H1 (cell line): ENCODE measurements at places on chromosomes 4 and X. TPM values are rescaled to one million over a fixed set of nuclear protein-coding genes. Genes with fewer than 3 reads are reported as not detected.

GRCh38 chrX:43560247-43560946, 95.7 kb upstream of the MAOA start:
- no peak for DNase-seq

Gene FRMD7
- not detected in 2 replicates for polyA plus RNA-seq

- no peak for DNase-seq
Observed at GRCh38 chr4:122911588-122911987, 10.8 kb downstream of the NUDT6 start.

Gene ARR3
- not detected in 2 replicates for polyA plus RNA-seq

- DNase-seq = no peak
Observed at GRCh38 chrX:11564546-11564945, 101.2 kb downstream of the ARHGAP6 start.

DNA sequence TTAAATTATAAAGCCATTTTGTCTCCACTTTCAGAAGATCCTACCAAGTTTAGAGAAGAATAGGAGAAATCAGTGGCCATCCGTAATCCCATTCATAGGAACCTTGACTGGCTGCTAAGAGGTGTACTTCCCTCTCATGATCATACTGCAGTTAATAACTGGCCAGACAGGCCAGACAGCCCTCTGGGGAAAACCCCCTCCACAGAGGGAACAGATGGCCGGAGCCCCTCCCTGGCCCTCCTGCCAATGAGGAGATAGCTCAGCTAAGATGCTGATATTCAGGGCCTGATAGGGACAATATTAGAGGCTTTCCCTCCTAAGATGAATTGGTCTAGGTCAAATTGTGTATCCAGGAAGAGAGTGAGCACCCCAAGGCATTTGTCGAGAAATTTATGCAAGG, 200.0 kb upstream of the MAOA start:
- DNase-seq = no peak

DNA sequence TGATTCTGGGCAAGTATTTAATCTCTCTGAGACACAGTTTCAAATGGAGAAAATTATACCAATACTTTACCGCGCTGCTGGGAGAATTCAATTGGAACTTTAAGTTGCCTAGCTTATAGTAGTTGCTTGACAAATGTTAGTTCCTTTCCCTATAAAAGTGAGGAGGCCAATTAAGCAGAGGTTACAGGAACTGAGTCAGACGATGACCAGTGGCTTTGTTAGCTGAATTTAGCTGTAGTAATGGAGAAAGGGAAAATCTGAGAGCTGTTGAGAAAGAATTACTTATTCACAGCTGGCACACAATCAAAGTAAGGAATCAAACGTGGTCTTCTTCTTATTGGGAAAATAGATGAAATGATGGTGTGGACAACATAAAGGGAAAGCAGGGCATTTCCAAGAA, 29.6 kb downstream of the SMARCA1 start:
- DNase-seq = no peak

Gene AVPR2
- 0.08 and 0.09 TPM in 2 replicates for polyA plus RNA-seq

- no peak for DNase-seq
Observed at GRCh38 chr4:183618681-183619080, 40.3 kb downstream of the RWDD4 start.

- DNase-seq = no peak
Observed at GRCh38 chrX:17441965-17442364, 67.0 kb downstream of the NHS start.

- no peak for DNase-seq
Observed at GRCh38 chr4:47451657-47452056, 11.8 kb downstream of the COMMD8 start.

Gene NOX1
- not detected in 2 replicates for polyA plus RNA-seq

DNA sequence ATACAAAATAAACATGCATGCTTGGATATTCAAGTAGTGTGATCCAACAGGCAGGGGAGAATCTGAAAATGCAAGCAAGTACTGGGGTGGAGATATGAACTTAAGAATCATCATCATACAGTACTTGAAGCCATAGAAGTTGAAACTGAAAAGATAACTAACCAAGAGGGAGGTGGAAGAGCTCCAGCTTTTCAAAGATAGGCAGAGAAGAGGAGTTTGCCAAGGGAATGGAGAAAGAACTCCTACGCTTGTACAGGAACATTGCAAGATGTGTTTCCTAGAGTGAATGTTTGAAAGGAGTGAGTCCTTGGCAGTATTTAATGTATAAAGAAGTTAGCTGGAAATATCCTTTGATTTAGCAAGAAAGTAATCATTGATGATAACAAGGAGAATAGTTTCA, 106.2 kb upstream of the FRMPD4 start:
- no peak for DNase-seq

Gene MID1
- polyA plus RNA-seq = 12.9 and 24.1 TPM in 2 replicates

- DNase-seq = no peak
Observed at GRCh38 chr4:119679251-119679650, 50.6 kb upstream of the PDE5A start.

Gene PLS3
- polyA plus RNA-seq = 55.2 and 107 TPM in 2 replicates

GRCh38 chr4:109729117-109729717, 653 bp downstream of the PLA2G12A start:
- no peak for DNase-seq

Gene CENPC
- 2.2 and 2.8 TPM in 2 replicates for polyA plus RNA-seq

- no peak for DNase-seq
Observed at GRCh38 chrX:137430301-137430700, 135.6 kb upstream of the ZIC3 start.

- no peak for DNase-seq
Observed at GRCh38 chr4:16075061-16075460, 8.8 kb downstream of the PROM1 start.

Gene RBBP7
- polyA plus RNA-seq = 77.8 and 107 TPM in 2 replicates

- no peak for DNase-seq
Observed at GRCh38 chrX:8183346-8183745, 12.3 kb upstream of the VCX2 start.

DNA sequence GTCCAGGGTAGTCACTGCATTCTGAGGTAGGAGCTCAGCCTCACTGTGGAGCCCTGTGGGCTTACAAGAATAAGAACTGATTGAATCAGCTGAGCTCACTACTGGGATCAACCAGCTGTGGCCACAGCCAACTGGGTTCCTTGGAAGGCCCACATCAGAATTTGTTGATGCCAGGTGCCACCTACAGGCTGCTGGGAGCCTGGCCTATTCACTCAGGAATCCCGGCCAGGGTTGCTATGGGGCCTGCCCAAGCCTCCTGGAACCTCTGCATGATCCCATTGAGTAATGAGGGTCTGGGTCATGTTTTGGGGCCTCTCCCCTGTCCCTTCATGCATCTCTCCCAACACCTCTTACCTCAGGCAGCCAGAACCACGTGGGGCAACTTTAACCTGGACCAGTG, 53.9 kb upstream of the KIAA1210 start:
- no peak for DNase-seq

Gene GLRA3
- 0.02 TPM in 1 of 2 replicates, not detected in the other for polyA plus RNA-seq

Gene CC2D2A
- polyA plus RNA-seq = 7.3 and 12.2 TPM in 2 replicates

GRCh38 chrX:23493941-23494374, 159.3 kb downstream of the PTCHD1 start:
- DNase-seq = no peak

GRCh38 chrX:53682885-53683555, 3.5 kb downstream of the HUWE1 start:
- DNase-seq = peak; percentile 46

- DNase-seq = no peak
Observed at GRCh38 chrX:22481436-22481835, 208.7 kb downstream of the CBLL2 start.

GRCh38 chrX:112967341-112967740, 126.7 kb upstream of the AMOT start:
- no peak for DNase-seq
